ENCODE measurements at places on chromosomes 3 and 15.

DNA sequence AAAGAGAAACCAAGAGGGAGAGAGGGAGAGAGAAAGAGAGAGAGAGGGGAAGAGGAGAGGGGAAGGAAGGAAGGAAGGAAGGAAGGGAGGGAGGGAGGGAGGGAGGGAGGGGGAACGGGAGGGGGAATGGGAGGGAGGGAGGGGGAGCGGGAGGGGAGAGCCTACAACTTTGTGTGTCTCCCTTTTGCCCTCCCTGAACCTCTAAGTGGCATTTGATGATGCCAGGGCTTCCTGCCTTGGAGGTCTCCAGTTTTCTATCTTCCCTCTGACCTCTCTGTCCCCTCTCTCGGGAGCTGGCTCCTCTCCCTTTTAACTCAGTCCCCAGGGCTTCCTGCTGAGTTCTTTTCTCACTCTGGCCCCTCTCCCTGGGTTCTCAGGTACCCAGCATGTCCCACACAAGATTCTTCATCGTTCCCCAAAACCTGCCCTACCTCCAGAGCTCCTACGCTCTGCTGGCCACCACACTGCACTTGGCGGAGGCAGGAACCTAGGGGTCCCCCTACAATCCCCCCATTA lies 12.5 kb upstream of the FAM174B start:
- DNase-seq = no peak

DNA sequence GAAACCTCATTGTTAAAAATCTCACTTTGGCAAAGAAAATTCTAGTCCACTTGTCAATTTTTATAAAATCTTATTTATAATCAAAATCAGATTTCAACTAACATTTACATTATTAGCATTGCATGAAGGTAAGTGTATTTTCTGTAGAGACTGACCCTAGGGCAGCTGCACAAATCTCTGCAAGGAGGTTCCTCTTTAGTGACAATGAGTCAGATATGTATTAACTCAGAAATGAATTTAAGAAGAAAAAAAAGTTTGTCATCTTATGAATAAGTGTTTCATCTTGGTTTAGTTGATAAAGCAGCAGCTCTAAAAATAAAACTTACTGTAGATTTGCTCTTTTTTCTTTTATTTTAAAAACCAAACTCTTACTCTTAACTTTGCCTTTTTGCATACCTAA lies 9.0 kb upstream of the GNB4 start:
- DNase-seq = no peak

DNA sequence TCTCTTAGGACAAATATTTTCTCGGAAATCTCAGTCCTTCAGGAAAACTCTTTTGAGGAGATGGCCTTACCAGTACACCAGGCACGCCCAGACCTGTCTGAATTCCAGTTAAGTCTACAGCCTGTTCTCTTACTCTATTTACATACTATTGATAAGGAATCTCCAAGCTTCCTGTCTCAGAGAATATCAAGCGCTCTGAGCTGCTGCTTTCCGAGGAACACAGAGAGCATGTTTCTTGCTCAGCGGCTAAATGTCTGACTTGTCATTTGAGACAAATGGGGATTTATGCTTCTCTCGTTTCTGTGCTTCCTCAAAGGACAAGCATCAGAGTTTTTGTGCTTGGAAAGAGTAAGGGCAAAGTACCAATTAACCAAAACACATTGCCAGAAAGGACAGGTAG lies 112.4 kb upstream of the CCDC54 start:
- no peak for DNase-seq

GRCh38 chr3:27333843-27334242 lies 35.3 kb downstream of the NEK10 start:
- no peak for DNase-seq

GRCh38 chr3:13582366-13583250 lies 33.7 kb downstream of the FBLN2 start:
- no peak for DNase-seq

All from activated CD8-positive, alpha-beta memory T cell treated with anti-CD3 and anti-CD28 coated beads for 4 hours (primary cell).